ENCODE measurements at places on chromosomes 16 and 17.

DNA sequence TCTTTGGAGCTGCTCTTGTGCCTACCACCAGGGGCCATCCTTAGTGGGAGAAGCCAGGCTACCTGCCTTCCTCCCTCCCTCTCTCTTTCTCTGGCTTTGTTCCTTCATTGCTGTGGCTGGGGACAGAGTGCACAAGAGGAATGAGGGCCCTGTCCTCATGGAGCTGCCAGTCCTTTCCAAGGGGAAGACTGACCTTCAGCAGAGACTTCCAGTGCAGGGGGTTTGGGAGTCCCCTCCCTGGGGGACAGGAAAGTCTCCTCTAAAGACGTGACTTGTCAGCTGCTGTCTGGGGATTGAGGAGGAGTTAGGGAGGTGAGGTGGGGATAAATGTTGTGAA, 108.1 kb downstream of the CMIP start:
- DNase-seq, result no peak

DNA sequence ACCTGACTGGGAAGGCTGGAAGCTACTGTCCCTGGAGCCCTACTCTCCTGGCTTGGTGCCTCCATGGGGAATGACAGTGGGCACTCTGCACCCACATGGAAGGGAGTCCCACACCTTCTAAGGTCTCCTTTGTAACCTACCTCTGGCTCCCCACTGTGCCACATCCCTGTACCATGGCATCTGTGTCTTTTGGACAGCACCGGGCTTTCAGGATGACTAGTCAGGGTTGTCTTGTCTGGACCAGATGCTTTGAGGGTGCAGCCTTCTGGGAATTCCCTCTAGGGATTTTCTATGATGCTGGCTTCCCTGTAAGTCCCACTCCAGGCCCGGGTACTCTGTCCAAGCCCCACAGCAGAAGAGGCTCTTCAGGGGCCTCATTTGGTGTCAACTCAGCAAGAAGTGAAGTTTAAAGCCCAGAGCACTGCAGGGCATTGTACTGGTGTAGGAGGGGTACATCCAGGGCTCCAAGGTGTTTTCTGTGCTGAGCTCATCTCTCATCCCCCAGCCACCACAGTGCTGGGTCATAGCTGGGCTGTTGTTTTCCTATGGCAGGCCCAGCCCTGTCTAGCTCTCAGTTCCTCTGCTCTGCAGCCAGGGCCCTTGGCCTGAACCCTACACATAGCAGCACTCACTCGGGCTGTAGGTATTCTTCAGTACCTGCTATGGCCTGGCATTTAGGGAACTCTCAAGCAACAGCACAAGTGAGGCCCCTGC, 255.3 kb downstream of the CPPED1 start:
- no peak for DNase-seq

- peak; percentile 95 for DNase-seq
Observed at GRCh38 chr17:64780096-64781013, 118.2 kb upstream of the SMURF2 start.

- peak; percentile 83 for DNase-seq
Observed at GRCh38 chr16:12819126-12820117, 15.7 kb upstream of the CPPED1 start.

DNA sequence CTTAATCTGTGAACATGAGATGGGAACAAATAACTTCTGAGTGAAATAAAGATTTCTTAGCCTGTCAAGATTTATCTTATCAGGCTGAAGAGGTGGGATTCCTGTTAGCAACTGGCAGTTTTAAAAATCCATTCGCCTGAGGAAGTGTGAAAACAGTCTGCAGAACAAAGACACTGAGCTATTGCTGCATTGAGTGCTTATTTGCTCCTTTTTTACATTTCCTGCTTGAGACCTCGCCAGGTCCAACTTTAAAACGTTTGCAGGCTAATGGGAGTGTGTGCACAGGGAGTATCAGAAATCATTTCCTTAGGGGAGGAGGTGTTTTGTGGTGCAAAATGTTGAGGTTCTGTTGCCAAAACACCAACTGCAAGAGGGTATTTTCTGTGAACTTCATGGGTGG, 957.8 kb upstream of the RBFOX1 start:
- DNase-seq, result peak; percentile 6

DNA sequence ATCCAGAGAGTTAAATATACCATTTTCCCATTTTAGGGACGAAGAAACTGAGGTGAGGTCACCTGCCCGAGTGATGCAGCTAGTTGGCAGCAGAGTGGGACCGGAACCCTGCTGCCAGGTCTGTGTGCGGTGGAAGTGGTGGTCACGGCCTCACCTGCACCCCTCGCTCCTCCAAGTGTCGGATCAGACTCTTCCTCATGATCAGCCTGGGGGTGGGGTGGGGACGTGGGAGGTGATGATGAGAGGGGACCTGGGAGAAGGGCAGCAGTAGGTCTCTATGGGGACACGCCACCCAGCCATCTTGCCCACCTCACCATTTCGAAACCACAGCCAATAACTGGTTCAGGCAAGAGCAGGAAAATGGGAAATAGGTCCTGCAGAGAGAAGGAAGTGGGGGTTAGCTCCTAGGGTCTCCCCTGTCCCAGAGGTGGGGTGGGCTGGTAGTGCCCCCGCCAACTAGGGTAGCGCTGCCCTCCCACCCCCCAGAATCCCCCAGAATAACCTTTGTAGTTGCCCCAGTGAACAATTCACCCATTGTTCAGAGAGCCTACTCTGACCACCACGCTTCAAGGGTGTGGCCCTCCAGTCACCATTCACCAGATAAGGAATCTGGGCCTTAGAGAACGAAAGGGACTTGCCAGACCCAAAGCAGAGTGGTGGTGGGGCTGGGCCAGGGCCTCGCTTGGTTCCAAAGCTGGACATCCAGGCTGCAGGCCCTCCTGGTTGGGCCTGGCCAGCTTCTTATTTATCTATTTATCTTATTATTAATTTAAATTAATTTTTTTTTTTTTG, 5.1 kb downstream of the GDPD3 start:
- no peak for DNase-seq

GRCh38 chr17:34386697-34387550, 23.9 kb upstream of the CCL1 start:
- no peak for DNase-seq

- DNase-seq, result no peak
Observed at GRCh38 chr17:42708588-42708987, 26.3 kb downstream of the CNTNAP1 start.

DNA sequence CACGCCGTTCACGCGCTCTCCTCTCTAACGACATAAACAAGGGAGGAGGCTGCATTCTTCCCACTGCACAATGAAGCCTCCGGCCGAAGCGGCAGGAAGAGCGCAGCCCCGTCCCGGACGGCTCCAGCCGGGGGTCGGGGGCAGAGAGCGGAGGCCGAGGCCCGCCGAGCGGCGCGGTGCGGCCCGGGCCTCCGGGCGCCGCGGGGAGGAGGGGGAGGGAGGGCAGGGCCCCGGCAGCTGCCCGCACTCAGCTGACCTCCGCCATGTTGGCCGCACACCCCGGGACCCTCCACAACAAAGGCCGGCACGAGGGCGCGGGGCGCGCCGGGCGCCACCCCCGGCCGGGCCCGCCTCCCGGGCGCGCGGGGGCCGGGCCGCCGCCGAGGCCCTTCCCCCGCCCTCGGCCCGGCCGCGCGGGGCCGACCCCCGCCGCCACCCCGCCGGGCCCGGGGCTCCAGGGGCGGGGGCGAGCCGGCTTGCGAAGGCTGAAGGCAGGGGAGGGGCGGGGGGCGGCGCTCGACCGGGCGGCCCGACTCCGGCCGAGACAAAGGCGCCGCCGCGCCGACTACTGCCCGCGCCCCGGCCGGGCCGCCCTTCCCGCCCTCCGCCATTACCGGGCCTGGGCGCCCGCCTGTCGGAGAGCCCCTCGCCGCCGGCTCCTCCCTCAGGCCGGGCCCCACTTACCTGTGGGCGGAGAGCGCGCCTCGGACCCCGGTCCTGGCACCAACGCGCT, 527 bp downstream of the SIAH1 start:
- peak; percentile 66 for DNase-seq

DNA sequence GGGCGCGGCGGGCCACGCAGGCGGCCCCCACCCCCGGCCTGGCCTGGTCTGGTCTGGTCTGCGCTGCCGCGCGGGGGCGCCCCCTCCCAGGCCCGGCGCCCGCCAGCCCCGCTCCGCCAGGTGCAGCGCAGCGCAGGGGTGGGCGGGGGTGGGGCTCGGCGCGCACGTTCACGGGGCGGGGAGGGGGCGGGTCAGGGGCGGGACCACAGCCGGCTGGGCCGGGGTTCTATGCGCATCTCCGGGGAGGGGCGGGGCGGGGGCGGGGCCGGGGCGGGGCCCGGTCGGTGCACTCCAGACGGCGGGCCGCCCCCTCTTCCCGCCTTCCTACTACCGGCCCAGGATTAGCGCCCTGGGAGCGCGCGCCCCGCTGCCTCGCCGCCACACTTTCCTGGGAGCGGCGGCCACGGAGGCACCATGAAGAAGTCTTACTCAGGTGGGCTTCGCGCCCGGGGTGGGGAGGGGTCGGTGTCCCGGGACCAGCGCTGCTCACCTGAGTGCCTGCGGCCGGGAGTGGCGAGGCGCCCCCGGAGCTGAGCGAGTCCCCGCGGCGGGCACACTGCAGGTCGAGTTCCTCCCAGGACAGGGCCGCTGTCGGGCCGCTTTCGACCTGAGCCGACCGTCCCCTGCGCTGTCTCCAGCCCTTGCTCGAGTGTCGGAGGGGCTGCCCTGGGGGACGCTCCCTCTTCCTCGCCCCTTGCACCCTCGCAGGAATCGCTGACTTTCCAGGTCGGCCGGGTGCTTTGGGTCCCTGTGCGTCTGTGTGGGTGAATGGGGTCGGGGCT, 140.5 kb downstream of the SEC14L1 start:
- DNase-seq, result peak; percentile 80

GRCh38 chr16:55001931-55002330, 71.3 kb downstream of the IRX5 start:
- DNase-seq, result no peak

DNA sequence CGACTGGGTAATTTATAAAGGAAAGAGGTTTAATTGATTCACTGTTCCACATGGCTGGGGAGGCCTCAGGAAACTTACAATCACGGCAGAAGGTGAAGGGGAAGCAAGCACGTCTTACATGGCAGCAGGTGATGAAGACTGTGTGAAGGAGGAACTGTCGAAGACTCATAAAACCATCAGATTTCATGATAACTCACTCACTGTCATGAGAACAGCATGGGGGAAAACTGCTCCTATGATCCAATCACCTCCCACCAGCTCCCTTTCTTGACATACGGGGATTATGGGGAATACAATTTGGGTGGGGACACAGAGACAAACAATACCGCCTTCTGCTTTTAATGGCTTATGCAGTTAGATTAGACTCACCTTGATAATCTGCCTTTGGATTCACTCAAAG, 19.4 kb upstream of the IRF8 start:
- no peak for DNase-seq

DNA sequence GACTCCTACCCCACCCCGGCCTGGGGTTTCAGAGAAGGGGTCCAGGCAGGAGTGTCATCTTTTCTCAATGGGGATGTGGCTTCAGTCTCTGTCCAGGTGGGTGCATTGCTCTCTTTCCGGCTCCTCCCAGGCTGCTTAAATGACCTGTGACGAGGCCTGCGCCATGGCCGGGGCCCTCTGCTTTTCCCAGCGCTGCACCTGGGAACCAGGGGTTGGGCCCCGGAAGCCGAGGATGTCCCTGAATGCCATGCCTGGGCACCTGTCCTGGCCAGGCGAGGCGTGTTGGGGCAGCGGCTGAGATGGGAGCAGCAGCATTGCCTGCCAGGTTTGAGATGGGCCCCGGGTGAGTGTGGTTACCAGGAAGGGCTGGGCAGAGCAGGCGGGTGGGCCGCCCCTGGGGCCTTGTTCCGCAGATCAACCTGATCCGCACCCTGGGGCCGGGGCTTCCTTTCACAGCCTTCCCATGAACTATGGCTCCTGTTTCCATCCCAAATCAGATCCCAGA, 147.4 kb downstream of the SEC14L1 start:
- peak; percentile 26 for DNase-seq

DNA sequence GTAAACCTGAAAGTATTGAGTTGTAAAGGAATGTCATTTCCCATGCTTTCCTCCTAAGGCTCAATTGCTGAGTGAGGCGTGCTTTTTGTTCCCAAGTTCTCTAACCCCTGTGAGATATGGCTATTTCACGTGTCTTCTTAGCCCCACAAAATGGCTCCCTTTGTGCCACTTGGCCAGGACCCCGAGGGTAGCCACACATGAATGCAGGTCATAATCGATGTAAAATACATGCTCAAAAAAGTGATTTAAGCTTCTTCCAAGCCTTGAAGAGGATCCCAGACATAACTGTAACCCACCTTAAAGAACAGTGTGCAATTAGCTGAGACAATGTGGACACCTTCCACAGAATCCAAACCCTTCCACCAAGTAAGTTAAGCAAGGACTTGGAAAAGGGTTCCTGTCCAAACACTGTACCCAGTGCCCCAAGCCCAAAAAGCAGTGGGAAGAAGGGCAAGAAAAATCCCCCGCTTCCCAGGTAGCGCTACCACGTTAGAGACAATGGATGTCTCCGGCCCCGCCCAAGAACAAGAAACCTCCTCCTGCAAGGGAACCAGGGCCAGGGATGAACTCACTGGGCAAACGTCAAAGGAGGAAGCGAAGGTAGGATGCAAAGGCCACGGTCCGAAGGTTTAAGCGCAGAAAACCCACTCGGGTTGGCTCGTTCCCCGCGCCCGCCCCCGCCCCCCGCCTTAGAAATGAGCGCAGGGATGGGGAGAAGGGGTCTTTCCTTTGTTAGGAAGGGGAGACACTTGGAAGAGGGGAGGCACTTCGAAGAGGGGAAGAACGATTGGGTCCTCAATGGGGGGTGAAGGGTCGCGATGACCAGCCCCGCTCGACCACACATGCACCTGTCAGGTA, 1.2 kb downstream of the JPT1 start:
- DNase-seq, result peak; percentile 77

DNA sequence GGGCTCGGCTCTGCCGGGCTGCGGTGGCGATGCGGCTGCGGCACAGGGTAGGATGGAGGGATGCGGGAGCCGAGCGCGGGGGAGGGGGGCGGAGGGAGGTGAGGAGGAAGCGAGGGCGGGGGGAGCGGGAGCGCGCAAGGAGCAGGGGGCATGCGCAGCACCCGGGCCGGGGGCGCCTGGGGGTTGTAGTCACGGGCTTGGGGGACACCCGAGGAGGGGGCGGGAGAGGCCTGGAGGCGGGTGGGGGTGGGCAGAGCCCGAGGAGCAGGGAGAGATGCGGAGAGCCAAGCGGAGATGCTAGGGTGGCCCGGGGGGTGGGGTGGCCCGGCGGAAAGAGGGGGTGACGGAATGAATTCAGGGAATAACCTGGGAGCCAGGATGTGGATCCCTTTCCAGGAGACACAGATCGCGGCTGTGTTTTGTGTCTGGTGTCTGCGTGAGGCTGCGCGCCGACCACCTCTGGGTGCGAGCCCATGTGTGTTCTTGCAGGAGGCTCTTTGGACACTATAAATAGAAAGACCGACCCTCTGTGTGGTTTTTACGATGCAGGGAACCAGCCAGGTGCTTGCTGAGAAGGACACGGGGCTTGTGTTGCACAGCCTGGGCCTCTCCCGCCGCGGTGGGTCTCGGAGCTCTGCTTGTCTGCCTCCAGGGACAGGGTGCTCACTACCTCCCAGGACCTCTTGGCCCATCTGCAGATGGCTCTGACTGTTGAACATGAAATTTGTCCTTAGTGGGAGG, at the start of gene STX1B:
TSS of gene STX1B (minus strand) at position 54 of the 741 bp plus-strand sequence. CDS start 242 bp downstream, outside the sequence.
- peak; percentile 96 for DNase-seq

- no peak for DNase-seq
Observed at GRCh38 chr17:39080421-39081078, 70.9 kb downstream of the PLXDC1 start.

GRCh38 chr17:74165797-74166365, 37.6 kb upstream of the RPL38 start:
- DNase-seq, result no peak

All from GM23338 (cell line).